Stimulated activated CD4-positive, alpha-beta T cell treated with anti-CD3 and anti-CD28 coated beads, Interleukin-15, amount 100 ng/mL, for 1 hour (primary cell): ENCODE measurements at places on chromosomes 4 and X.

- no peak for DNase-seq
Observed at GRCh38 chr4:86818211-86818610, 31.0 kb downstream of the SLC10A6 start.

- DNase-seq: no peak
Observed at GRCh38 chrX:28225513-28225912, 244.3 kb upstream of the DCAF8L1 start.

GRCh38 chr4:184968784-184969201 lies 49.5 kb upstream of the HELT start:
- DNase-seq: no peak

DNA sequence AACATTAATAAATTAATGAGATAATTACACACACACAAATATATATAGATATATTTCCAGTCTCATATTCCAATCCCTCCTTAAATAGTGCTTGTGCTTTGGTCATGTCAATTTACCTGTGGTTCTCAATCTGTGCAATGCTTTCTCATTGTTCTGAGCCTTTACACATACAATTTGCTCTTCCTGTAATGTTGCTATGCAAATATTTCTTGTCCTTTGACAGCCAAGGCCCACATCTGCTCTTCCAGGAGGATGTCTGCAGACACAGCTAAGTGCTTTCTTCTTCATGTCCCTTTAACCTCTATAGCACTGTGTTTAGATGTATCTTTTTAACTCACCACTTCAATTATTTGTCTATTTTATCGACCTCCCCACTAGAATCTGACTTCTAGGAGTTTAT lies 67.3 kb upstream of the RAPGEF2 start:
- no peak for DNase-seq

GRCh38 chrX:140764401-140764919 lies 54.9 kb downstream of the LINC00632 start:
- no peak for DNase-seq

DNA sequence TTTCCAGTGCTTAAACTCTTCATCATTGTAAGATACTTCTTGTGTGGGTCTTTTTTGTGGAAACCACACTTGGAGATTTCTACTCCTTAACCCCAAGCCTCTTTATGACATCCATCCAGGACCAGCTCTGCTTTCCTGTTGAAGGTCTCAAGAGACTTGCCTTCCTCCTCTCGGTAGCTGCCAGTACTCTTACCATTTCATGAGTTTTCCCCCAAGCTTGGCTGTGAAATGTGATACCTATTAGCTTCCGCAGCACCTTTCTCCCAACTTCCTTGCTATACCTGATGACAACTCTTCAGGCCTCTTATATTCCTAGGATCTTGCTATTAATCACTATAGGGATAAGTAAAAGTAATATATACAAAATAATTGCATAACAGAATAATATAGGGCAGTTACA lies 1.9 kb upstream of the DCK start:
- no peak for DNase-seq

DNA sequence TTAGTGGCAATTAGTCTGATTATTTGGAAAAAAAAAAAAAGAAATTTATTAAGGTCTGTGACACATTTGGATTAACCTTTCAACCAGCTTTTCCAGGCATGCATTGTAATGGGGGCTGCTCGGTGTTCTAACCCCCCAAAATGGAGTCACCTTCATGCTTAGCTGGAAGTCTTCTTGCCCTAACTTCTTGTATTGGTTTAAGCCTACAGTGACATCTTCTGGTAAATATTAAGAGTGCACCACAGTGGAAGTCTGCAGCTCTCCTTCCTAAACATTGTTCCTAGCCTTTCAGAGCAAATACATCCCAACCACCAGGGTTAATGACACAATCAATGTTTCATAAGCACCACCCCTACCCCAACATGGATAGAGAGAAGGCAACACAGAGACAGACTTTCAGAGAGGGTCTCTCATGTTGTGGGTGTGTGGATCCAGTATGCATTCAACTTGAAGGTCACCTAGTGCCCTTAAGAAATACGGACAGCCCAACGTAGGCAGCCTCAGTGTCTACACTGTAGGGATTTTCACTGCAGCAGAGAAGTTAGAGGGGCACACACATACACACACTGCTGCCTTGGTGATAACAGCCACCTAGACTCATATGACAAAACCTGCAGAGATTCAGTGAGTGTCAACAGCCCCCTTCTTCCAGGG lies 142.9 kb upstream of the MBNL3 start:
- DNase-seq: no peak

- no peak for DNase-seq
Observed at GRCh38 chr4:6681191-6681590, 12.5 kb upstream of the S100P start.

DNA sequence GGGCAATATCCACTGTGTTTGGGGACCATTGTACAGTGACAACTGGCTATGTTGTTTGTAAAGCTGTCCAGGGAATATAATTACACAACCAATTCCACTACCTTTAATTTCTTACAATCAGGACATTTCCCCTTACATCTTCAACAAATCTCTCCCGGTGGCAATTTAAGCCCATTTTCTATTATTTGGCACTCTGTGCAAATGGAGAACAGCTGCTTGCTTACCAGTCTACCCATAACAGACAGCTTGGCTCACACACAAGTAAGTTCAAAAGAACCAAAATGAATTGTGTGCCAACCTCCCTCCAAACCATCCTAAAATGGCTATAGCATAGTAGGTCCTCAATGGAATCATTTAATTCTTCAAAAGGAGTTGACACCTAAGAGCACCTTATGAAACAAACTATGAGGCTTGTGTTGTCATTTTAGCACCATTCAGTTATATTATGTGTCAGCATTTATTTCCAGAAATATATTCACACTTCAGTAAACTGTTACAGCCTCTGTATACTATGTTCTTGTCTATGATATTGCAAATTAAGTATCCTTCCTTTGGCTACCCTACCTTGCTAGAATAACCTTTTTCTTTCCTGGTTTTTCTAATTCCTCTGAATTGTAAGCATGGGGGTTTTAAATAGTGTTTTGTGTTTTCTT lies 18.4 kb downstream of the GABRA4 start:
- no peak for DNase-seq

GRCh38 chrX:15345976-15346375 lies 10.7 kb upstream of the PIGA start:
- DNase-seq: no peak

- DNase-seq: no peak
Observed at GRCh38 chr4:123168812-123169211, 227.8 kb upstream of the SPRY1 start.

- DNase-seq: no peak
Observed at GRCh38 chrX:22536746-22537304, 264.1 kb downstream of the CBLL2 start.
